ENCODE measurements at places on chromosomes 7 and 10. TPM values are rescaled to one million over a fixed set of nuclear protein-coding genes. Genes with fewer than 3 reads are reported as not detected.

- DNase-seq, result no peak
These were observed 22.5 kb downstream of the FKBP6 start for GRCh38 chr7:73350306-73351068.

DNA sequence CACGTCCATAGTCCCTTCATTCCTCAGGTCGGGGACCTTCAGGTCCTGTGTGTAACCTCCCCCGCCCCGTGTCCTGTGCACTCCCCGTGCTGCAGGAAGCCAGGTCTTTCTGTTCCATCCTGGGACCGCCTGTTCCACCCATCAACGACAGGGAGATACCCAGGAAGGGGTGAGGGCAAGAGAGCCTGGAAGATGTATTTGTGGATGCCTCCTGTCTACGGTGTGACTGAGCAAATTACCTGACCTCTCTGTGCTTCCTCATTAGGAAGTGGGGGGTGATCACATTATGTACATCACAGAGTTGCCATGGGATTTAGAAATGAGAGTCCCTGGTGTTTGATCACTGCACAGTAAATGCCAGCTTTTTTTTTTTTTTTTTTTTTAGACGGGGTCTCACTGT, 46.3 kb downstream of the GRID2IP start:
- no peak for DNase-seq

DNA sequence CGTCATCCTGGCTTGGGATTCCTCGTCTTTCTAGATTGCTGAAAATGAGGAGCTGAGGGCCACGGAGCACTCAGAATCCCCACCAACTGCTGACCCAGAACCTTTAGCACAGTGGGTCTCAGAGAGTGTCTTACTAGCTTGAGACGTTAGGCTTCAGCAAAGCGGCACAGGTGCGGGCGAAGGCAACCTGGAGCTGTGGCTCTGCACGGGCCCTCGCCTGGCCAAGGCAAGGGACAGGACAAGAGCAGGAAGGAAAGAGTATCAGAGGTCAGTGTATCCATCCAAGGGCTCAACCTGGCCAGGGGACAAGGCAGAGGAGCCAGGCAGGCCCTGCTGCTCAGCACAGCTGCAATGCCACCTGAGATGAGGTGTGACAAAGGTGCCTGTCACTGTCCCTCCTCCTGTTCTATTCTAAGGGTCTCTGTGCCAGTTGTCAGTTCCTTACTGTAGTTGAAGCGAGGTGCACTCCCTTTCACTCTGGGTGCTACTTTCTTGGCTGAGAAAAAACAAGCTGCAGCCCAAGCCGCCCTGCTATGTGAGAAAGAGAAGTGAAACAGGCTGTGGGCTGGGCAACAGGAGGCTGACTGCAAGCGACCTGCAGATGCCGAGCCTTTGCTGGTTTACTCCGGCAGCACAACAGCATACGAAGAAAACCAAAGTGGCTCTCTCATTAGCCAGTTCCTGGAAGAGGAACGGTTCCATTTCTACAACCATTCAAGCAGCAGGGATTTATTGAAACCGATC, 33.3 kb upstream of the KDM7A start:
- DNase-seq, result no peak

DNA sequence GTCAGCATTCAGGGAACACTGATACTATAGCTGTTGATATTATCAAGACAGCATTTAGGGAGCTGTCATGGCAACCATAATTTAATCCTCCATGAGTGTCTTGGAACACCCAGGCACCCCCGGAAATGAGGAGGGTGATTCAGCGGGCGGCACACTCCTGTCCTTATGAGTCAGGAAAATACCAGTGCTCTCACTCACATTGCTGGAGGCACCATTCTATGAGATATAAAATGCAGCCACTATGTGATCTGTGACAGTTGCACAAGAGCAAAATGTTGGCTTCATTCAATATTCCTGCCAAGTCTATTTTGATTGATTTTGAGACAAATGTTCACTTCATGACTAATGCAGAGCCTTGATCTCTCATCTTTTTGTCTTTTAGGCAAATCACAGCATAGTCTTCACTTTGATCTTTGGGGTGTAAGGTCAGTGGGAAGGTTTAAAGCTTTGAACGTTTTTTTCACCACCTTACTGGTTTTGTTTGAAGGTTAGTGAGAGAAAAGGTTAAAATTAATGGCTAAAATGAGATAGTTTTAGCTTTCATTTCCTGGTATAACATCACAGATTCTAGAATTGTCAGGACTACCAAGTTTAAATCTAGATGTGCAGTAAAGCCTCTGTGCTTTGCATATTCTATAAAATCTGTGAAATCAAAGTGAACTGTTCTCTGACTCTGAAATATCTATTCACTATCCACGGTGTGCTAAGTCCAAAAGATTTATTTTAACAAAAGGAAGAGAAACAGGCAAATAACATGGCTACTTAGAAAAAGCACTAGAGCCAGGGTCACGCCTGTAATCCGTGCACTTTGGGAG, 12.4 kb upstream of the ARHGAP12 start:
- peak; percentile 99 for DNase-seq

The UNCX gene
- not detected for total RNA-seq

DNA sequence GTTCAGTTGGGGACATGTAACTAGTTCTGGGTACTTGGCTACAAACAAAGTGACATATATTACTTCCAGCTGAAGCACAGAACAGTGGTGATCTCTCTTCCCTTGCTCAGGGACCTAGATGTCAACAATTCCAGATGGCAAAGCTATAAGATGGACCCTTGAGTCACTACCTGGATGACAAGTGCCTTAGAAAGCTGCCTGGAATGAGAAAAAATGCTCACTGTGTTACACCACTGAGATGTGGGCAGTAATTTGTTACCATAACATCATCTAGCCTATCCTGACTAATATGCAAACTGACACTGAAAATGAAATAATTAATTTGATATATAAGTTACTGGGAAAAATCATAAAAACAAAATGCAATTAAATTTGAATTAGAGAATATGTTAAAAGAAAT, 16.4 kb upstream of the CTTNBP2 start:
- DNase-seq, result no peak

DNA sequence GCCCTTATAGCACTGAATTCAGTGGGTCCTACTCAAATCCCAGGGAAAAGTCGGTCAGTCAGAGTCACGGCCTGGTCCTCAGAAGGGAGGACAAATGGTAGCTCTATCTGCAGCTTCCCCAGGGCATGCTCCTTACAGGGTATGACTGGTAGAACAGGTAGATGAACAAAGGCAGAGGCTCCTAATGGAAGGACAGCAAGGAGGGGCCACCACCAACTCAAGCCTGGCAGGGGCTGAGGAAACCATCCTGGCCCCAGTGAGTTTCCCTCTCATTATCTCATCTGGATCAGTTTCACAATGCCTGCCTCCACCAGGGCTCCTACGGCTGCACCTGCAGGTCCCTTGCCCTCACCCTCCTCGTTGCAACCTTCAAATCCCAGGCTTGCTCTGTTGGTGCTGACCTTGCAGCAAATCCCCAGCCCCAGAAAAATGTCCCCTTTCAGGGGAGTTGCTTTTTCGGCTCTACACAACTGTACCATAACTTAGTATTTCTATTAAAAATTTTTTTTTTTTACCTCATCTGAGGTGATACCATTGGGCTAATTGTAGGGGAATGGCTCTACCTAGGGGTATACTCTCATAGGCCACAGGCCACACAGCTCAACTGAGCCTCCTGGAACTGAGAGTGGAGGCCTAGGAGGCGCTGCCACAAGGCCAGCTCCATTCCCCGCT, 2.4 kb upstream of the MYO1G start:
- no peak for DNase-seq

The GBX1 gene
- 0.86 TPM for total RNA-seq

The ANKRD30A gene
- not detected for total RNA-seq

DNA sequence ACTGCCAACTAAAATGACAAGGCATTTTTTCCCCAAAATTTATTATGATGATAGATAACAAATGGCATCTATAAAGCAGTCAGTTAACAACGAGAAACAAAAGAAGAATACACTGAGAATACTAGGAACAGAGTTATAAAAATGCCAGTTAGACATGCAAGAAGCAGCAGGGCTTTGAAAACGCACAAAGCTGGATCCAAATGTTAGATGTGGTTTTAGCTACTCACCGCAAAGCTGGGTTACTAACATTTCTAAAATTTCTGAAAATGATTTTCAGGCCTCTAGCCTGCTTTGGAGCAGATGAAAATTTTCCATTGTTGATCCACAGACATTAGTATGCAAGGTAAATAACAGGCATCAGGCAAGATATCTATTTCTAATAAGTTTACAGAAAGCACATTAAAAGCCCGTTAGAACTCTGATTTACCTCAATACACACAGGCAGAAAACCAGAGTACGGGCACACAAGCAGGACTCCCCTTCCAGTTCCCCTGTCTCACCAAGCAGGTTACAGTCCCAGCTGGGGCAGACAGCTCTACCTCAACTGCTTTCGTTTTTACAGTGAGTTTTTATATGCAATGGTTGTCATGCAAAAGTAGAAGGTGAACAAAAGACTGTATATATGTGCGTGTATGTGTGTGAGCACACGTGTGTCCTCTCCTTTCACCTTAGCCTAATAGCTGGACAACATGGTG, 37.9 kb downstream of the GLI3 start:
- DNase-seq, result no peak

- DNase-seq, result no peak
These were observed 5.7 kb upstream of the NDST2 start for GRCh38 chr10:73816917-73817729.

DNA sequence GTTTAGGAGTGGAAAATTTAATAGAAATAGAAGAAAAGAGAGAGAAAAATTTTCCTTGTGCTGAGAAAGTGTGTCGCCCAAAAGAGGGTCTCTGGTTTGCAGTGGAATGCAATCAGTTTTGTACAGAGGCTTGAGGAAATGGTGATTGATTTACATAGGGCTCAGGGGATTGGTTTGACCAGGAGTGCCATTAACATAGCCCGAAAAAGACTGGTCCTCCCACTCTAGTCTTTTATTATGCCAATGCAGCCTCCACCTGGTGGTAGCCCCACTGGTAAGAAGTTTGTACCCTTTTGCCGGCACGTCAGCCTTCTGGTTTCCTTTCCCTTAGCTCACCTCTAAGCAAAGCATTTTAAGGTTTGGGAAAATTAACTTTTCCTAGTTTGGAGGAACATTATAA, 885.3 kb downstream of the XPNPEP1 start:
- DNase-seq, result no peak

DNA sequence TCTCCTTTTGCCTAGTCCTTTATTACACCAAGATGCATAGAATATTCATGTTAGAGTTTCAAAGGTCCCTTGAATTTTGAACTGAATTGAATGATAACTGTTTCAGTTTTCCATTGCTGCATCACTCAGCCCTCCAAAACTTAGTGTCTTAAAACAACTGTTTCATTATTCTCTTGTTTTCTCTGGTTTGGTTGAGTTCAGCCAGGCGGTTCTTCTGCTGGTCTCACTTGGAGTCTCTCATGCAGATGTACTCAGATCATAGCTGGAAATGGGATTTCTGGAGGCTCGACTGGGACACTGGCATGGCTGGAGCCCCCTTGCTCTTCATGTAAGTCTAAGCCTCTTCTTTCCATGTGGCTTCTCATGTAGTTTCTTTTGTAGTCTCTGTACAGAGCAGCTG, 107.2 kb upstream of the MKI67 start:
- no peak for DNase-seq

Data from HCT116 (cell line).